ENCODE measurements at places on chromosomes 4 and X.

DNA sequence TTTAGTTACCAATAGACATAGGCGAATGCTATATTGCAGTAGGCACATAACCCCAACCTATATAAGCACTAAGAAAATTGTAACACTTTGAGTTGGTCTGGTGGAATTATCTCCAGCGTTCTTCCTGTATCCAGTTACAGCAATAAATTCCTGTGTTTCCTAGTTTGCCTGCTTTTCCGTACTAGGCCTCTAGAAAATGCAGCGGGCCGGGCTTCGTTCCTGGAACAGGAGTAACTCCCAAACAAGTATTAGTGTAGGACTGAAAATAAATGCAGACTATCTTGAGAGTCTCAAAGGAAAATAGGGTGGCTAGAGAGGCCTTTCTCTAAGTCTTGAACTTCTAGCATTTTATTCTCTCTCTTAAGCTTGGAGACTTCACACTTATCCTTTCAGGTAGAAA lies 159.8 kb downstream of the OR13H1 start:
- no peak for DNase-seq

- DNase-seq: no peak
Observed at GRCh38 chr4:129546531-129546930, 450.6 kb downstream of the C4orf33 start.

GRCh38 chr4:136342666-136343065 lies 1189.6 kb downstream of the PCDH18 start:
- no peak for DNase-seq

DNA sequence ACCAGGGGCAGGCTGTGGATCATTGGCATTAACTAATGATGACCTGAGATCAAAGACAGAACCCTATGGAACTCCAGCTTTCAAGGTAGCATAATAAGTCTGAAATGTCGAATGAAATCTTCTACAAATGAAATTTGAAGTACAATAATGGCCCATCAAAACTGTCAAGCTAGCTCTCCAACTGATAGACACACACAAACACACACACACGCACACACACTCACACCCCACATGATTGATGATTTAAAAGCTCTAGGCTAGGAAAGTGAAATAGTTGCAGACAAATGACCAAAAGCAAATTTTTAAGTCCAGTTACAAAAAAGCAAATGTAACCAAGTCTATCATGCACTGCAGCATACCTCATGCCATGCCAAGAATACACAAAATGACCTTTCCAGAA lies 655.7 kb downstream of the C4orf33 start:
- DNase-seq: no peak

GRCh38 chr4:26157541-26157940 lies 163.3 kb upstream of the RBPJ start:
- DNase-seq: no peak

- DNase-seq: no peak
Observed at GRCh38 chr4:176752191-176752749, 40.5 kb downstream of the VEGFC start.

- no peak for DNase-seq
Observed at GRCh38 chrX:84046403-84046984, 141.5 kb downstream of the RPS6KA6 start.

GRCh38 chr4:55385201-55385649 lies 10.5 kb upstream of the TMEM165 start:
- no peak for DNase-seq

- no peak for DNase-seq
Observed at GRCh38 chr4:10656988-10657387, 27.6 kb downstream of the CLNK start.

GRCh38 chrX:134969726-134970125 lies 21.1 kb upstream of the SMIM10 start:
- DNase-seq: no peak

DNA sequence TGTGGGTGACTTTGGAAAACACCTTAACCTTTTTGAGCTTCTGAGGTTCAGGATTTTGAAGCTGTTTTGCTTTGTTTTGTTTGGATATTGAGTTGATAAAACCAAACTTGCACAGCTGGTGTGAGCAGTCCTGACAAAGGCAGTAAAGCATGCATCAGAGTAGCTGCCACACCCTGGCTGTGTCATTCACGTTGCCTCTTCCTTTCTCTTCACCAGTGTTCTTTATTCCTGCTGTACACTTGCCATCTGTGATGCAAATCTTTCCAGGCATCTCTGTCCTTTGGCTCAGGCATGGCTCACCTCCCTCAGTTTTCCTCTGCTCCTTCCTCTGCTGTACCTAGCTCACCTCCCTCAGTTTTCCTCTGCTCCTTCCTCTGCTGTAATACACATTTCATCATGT lies 1850.2 kb upstream of the AGA start:
- no peak for DNase-seq

- no peak for DNase-seq
Observed at GRCh38 chrX:13389501-13389900, 69.6 kb upstream of the ATXN3L start.

All from CD4-positive, alpha-beta T cell (primary cell).